M059J (cell line): ENCODE measurements at places on chromosomes 16 and 17. TPM values are rescaled to one million over a fixed set of nuclear protein-coding genes. Genes with fewer than 3 reads are reported as not detected.
A peak's percentile ranks its signal among the peaks of the same experiment; 100 is the strongest.

CDH15 gene
- total RNA-seq: 0.10 TPM in 1 of 2 replicates, not detected in the other

EVPLL gene
- not detected in 2 replicates for total RNA-seq

LITAFD gene
- not detected in 2 replicates for total RNA-seq

- no peak for DNase-seq
Measured at GRCh38 chr17:1511290-1511689, 5.1 kb downstream of the INPP5K start.

- DNase-seq: peak; percentile 76
Measured at GRCh38 chr17:33968350-33969044, 286.6 kb upstream of the CCL2 start.

DNA sequence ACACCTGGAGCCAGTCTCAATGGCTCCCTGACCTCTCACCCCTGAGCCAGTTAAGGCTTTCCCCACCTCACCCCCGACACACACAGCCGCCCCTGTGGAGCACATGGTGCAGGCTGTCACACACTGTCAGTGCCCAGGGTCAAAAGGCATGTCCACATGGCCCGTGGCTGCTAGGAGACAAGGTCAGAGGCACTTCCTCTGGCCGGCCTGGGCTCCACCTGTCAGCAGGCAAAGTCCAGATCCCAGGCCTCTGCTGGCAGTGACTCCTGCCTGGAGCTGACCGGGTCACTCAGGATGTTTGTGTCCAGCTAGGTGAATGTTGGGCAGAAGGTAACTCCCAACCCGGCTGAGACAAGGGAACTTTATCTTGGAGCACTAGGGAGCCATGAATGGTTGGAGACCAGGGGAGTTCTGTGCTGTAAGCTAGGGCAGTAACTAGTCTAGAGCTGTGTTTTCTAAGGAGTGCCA, 6.0 kb downstream of the SREBF1 start:
- no peak for DNase-seq

DNA sequence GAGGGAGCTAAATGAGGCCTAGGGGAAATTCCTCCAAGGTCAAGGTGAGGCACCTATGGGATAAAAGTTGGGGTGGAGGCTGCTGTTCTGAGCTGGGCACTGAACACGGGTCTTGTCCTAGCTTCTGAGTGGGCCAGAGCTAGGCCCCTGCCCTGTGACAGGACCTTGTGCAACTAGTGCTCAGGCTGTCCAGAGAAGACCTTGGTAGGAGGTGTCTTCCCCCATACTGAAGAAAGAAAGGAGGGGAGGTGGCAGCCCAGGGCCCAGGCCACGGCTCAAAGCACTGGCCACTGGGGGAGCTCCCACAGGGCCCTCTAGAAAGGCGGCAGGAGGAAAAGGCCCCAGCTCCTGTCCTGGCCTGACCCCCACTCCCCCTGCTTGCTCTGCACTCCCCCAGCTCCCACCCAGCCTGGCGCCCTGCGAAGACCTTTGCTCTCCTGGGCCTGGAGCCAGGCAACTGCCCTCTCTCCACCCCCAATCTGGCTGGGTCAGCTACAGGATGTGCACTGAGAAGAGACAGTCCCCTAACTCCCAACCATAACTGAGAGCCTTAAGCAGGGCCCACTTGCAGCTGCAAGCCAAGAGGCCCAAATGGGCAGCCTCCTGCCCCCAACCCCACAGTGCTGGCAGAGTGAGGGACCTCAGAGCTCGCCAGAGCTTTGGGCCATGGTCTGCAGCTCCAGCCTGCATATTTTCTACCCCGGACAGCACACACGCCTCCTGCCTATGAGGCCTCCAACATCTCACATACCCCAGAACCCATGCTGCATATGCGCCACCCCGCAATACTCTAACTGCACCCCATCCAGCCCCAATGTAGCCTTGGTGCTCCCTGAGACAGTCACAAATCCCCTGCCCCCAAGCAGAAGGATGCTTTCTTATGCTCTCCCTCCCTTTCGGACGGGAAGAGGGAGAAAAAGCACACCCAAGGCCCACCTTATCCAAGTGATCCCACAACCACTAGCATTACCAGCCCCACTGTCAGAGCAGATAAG, 15.3 kb downstream of the HSD11B2 start:
- DNase-seq: no peak
